ENCODE measurements at places on chromosomes 3 and 15. TPM values are rescaled to one million over a fixed set of nuclear protein-coding genes. Genes with fewer than 3 reads are reported as not detected.

Gene KLHL40
- not detected for total RNA-seq

Gene TRPM7
- 20.6 TPM for total RNA-seq

Gene SHF
- total RNA-seq: 3.4 TPM

Gene DUOX2
- not detected for total RNA-seq

Gene CSTA
- not detected for total RNA-seq

Gene PP2D1
- not detected for total RNA-seq

Gene MASP1
- 30.1 TPM for total RNA-seq

Gene FHIT
- total RNA-seq: 0.23 TPM

Gene CACNA2D2
- total RNA-seq: not detected

Gene KBTBD13
- total RNA-seq: not detected

- peak overlapping the region; percentile 99 for H3K4me3 ChIP-seq
- peaks cover 15% of the 10 kb centered on the region for H3K27me3 ChIP-seq
- peak overlapping the region; percentile 100 for H3K27ac ChIP-seq
- H3K36me3 ChIP-seq: peaks cover 39% of the 10 kb centered on the region
- peaks cover 39% of the 10 kb centered on the region for H3K4me1 ChIP-seq
Observed at GRCh38 chr15:78873793-78874765, 1.4 kb downstream of the MORF4L1 start.

DNA sequence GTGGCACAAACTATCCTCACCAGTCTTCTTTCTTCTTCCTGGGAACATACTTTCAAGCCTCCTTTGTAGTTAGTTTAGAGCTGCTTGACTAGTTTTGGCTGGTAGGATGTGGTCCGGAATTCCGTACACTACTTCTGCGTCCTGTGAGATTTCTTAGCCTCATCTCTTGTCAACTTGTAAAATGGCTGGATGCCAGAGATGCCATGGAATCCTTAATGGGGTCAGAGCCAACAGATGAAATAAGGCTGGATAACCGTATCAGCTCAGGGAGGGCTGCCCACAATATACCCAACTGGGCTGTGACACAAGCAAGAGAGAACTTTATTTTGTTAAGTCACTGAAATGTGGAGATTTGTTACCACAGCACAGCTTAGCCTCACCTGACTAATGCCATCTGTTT, 466.9 kb upstream of the MDFIC2 start:
- no peaks in the 10 kb centered on the region for H3K27me3 ChIP-seq
- no peak overlapping the region for H3K27ac ChIP-seq
- H3K4me3 ChIP-seq: no peak overlapping the region
- no peak for DNase-seq
- H3K4me1 ChIP-seq: no peaks in the 10 kb centered on the region

DNA sequence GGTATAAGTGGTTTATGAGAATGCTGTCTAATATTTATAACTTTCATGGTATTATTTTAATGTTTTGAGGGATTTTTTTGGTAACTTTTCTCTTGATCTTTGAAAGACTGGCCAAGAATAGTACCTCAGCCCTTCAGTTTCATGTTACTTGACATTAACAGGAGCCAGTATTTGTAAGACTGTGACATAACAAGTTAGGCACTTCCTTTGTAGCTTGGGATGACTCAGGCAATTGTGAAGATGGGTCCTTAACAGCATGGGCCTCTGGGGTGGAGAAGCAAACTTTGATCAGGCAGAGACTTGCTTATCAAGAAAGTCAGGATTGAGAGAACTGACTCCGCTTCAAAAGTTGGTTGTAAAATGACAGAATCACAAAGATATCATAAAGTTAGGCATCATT, 9.5 kb downstream of the LRRC49 start:
- peak; percentile 79 for DNase-seq
- H3K4me1 ChIP-seq: peaks cover 31% of the 10 kb centered on the region
- H3K4me3 ChIP-seq: peak overlapping the region; percentile 38
- H3K36me3 ChIP-seq: peaks cover 41% of the 10 kb centered on the region

GRCh38 chr3:130677343-130677742, 69.3 kb downstream of the PIK3R4 start:
- no peaks in the 10 kb centered on the region for H3K27me3 ChIP-seq
- no peaks in the 10 kb centered on the region for H3K4me1 ChIP-seq
- no peak for DNase-seq

- H3K36me3 ChIP-seq: no peaks in the 10 kb centered on the region
- no peaks in the 10 kb centered on the region for H3K4me1 ChIP-seq
- no peak overlapping the region for H3K27ac ChIP-seq
- DNase-seq: peak; percentile 69
- H3K27me3 ChIP-seq: peaks cover 2% of the 10 kb centered on the region
- no peak overlapping the region for H3K4me3 ChIP-seq
Observed at GRCh38 chr3:56702490-56703315, 19.6 kb upstream of the TASOR start.

DNA sequence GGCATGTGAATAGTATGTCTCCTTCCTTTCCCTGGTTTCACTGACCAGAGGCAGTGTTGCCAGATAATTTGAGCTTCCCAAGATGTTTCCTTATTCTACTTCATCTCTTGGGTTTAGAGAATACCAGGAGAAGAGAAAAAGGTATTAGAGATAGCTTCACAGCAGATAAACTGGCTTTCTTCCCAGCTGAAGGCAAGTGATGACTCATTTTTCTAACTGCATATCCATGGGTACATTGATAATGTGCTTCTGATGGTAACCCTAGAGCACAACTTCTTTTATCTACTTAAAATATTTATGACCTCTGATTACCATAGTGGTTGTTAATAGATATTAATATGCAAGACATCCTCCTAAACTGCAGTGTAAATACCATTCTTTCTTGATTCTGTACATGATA, 34.6 kb upstream of the CMTM8 start:
- H3K36me3 ChIP-seq: no peaks in the 10 kb centered on the region
- H3K27ac ChIP-seq: no peak overlapping the region
- peak; percentile 16 for DNase-seq
- no peak overlapping the region for H3K4me3 ChIP-seq
- H3K4me1 ChIP-seq: peaks cover 8% of the 10 kb centered on the region

DNA sequence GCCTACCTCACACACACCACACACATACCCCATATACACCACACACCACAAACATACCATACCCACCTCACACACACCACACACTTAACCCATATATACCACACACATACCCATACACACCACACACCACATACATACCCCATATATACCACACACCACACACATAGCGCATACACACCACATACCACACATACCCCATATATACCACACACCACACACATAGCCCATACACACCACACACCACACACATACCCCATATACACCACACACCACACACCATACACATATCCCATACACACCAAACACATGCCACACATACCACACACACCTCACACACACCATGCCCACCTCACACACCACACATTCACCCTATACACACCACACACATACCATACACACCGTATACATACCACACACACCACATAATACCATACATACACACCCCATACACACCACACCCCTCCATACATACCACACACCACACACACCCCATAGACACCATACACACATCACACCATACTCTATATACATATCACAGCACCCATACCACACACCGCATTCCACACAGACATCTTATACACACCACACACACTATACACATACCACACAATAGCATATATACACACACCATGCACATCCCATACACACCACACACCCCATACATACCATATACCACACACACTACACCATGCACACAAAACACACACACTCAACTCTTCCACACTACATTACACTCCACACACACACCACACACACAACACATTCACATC, 29.5 kb downstream of the APBA2 start:
- no peaks in the 10 kb centered on the region for H3K27me3 ChIP-seq
- H3K4me1 ChIP-seq: no peaks in the 10 kb centered on the region
- no peaks in the 10 kb centered on the region for H3K36me3 ChIP-seq
- no peak overlapping the region for H3K27ac ChIP-seq

GRCh38 chr3:181782306-181782954, 70.7 kb downstream of the SOX2 start:
- H3K4me3 ChIP-seq: peak overlapping the region; percentile 44
- no peaks in the 10 kb centered on the region for H3K27me3 ChIP-seq
- no peak for DNase-seq

GRCh38 chr15:59237119-59237855, 30.6 kb downstream of the LDHAL6B start:
- H3K4me1 ChIP-seq: peaks cover 26% of the 10 kb centered on the region
- H3K27me3 ChIP-seq: no peaks in the 10 kb centered on the region
- peaks cover 30% of the 10 kb centered on the region for H3K36me3 ChIP-seq
- DNase-seq: no peak

DNA sequence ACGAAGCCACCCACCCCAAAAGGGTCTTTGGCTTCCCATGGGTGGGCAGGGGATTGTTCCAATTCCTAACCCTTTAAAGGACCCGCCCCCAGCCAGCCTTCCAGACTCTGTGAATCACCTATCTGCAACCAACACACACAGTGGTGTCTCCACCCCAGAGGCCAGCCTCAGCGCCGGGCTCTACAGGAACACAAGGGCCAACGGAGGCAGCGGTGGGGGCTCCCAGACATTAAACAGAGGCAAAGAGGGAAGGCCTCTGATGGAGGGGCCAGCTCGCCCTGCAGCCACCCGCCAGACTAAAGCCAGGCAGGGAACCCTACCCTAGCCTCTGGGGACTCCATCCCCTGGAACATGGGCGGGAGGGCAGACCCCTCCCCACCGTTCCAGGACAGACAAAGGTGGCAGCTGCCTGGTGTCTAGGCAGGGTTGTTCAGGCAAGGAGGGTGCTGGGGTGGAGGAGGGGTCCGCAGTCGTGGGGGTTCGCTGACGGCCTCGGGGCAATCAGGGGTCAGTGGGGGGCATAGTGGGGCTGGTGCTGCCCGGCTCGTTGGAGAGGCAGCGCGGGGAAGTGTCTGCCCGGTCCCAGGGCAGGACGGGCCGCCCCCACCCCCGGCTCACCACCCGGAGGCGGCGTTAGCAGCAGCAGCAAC, 448 bp downstream of the SHISA5 start:
- peaks cover 2% of the 10 kb centered on the region for H3K36me3 ChIP-seq
- H3K4me3 ChIP-seq: peak overlapping the region; percentile 89
- peaks cover 43% of the 10 kb centered on the region for H3K4me1 ChIP-seq
- peaks cover 1% of the 10 kb centered on the region for H3K27me3 ChIP-seq
- DNase-seq: peak; percentile 32
- peak overlapping the region; percentile 84 for H3K27ac ChIP-seq

DNA sequence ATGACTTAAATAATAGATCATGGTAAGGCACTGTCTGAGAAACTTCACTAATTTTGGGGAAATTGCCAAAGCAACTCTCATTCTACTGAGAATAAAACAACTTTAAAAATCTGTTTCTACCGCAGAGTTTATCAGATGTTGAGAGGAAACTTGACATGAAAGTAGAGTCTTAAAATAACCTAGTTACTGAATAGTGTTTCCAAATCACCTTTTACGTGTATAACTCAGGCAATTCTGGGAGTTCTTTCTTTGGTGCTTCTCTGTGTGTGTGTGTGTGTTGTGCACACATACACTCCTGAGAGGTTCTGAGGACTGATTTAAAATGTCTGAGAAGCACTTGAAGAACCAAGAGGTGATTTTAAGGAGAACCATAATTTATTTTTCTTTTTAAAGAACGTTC, 236.6 kb downstream of the SV2B start:
- no peak for DNase-seq
- H3K36me3 ChIP-seq: no peaks in the 10 kb centered on the region
- no peaks in the 10 kb centered on the region for H3K4me1 ChIP-seq
- H3K4me3 ChIP-seq: no peak overlapping the region

GRCh38 chr15:67307889-67308597, 53.5 kb downstream of the IQCH start:
- no peaks in the 10 kb centered on the region for H3K36me3 ChIP-seq
- H3K4me3 ChIP-seq: no peak overlapping the region
- no peak overlapping the region for H3K27ac ChIP-seq
- DNase-seq: no peak

GRCh38 chr3:160133757-160134156, 91.5 kb upstream of the C3orf80 start:
- H3K4me1 ChIP-seq: peaks cover 66% of the 10 kb centered on the region
- DNase-seq: no peak
- no peak overlapping the region for H3K4me3 ChIP-seq
- peaks cover 1% of the 10 kb centered on the region for H3K27me3 ChIP-seq

GRCh38 chr3:133455960-133456359, 56.1 kb downstream of the BFSP2 start:
- no peak overlapping the region for H3K27ac ChIP-seq
- H3K36me3 ChIP-seq: no peaks in the 10 kb centered on the region
- no peak overlapping the region for H3K4me3 ChIP-seq
- peaks cover 10% of the 10 kb centered on the region for H3K27me3 ChIP-seq
- peaks cover 19% of the 10 kb centered on the region for H3K4me1 ChIP-seq

DNA sequence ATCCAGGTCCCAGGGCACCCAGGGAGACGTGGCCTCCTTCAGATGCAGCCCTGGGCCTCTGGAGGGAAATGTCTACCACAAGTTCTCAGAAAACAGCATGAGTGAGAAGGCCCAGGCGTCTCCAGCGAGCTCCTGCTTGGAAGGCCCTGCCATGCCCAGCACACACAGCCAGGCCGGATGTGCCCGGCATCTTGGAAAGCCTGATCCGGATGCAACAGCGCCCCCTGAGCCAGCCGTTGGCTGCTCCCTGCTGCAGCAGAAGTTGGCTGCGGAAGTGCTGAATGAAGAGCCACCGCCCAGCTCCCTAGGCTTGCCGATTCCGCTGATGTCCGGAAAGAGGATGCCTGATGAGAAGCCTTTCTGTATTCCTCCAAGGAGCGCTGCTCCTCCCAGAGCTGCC, 856 bp downstream of the NPAP1 start:
- H3K36me3 ChIP-seq: peaks cover 13% of the 10 kb centered on the region
- H3K27me3 ChIP-seq: peaks cover 1% of the 10 kb centered on the region
- H3K27ac ChIP-seq: no peak overlapping the region
- H3K4me3 ChIP-seq: no peak overlapping the region
- no peaks in the 10 kb centered on the region for H3K4me1 ChIP-seq

- peaks cover 10% of the 10 kb centered on the region for H3K4me1 ChIP-seq
- H3K27me3 ChIP-seq: no peaks in the 10 kb centered on the region
- peak; percentile 4 for DNase-seq
- no peak overlapping the region for H3K4me3 ChIP-seq
- H3K36me3 ChIP-seq: peaks cover 13% of the 10 kb centered on the region
Observed at GRCh38 chr15:89885611-89886010, 8.2 kb downstream of the AP3S2 start.

GRCh38 chr3:131141770-131142169, 115.1 kb downstream of the NEK11 start:
- H3K27ac ChIP-seq: no peak overlapping the region
- H3K27me3 ChIP-seq: no peaks in the 10 kb centered on the region
- H3K4me3 ChIP-seq: no peak overlapping the region
- 0 out of 2 replicates have a peak, but pooled peaks cover 4% of the 10 kb centered on the region for H3K36me3 ChIP-seq
- DNase-seq: no peak

DNA sequence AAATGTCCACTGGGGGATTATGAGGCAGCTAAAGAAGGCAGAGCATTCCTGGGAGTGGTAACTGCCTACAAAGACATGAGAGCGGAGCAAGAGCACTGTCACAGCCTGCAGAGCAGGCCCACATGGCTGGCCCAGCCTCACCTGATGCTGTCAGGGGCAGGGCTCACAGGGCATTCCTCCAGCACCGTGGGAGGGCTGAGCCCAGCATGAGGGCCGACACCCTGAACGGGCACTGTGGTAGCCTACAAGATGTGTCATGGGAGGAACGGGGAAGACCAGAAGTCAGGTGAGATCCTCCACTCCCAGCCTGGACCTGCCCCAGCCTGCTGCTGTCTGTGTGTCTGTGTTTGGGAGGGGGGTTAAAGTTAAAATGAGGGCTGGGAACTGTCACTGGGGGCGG, 30.1 kb downstream of the CCDC12 start:
- H3K36me3 ChIP-seq: peaks cover 13% of the 10 kb centered on the region
- peaks cover 62% of the 10 kb centered on the region for H3K4me1 ChIP-seq
- no peak overlapping the region for H3K4me3 ChIP-seq
- peak overlapping the region; percentile 83 for H3K27ac ChIP-seq
- H3K27me3 ChIP-seq: no peaks in the 10 kb centered on the region

Measured in HFFc6 (cell line).